ENCODE measurements at places on chromosomes 5 and 9.

DNA sequence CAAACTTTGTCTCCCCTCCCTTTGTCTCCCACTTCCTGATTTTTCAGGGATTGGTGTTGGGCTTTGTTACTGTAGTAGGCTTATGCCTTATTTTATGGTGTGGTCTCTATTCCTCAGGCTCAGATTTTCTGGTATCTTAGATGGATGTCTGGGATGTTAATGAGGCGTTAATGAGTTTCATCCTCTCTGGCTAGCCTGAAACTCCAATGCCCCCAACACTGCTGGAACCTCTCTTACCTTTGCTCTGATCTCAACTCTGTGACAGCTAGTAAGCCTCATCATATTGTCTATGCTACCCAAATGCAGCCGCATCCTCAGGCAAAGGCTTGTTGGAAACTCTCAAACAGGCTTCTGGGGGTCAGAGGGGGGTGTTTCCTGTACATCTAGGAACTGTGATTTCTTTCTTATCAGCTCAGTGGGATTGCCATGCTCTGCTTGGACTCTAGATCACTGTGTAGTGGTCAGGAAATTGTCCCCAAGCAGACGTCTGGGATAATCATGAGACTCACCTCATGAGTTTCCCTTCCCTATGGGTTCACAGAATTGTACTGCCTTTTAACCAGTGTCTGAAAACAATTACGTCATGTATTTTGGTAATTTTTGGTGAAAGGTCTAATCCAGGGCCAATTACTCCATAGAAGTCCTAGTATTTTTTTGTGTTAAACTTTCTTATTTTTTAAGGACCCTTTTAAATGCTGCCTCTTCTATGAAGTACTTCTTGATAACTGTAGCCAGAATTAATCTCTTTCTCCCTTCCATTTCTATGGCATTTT, 88.8 kb upstream of the TRPC7 start:
- DNase-seq: no peak

DNA sequence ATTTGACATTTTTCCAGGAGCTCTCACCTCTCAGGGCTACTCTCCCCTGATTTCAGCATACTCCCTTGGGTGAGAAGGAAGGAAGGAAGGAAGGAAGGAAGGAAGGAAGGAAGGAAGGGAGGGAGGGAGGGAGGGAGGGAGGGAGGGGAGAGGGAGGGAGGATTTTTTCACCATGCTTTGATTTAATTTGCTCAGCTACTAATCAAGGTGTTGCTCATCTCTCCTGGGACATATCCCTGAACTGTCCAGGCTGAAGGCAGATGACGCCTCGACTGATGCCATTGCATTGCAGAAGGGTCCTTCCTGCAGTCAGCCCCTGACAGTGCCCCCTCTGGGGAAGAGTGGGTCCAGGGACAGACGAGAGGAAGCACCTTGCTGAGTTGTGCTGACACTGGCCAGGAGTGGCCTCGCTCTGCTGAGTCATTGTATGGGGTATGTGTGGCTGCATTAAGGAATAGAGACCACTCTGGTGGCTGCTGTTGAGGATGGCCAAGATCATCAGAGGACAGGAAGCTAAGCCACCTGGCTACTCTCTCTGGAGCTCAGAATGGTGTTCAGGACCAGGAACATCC, 43.6 kb upstream of the CRB2 start:
- DNase-seq: no peak

DNA sequence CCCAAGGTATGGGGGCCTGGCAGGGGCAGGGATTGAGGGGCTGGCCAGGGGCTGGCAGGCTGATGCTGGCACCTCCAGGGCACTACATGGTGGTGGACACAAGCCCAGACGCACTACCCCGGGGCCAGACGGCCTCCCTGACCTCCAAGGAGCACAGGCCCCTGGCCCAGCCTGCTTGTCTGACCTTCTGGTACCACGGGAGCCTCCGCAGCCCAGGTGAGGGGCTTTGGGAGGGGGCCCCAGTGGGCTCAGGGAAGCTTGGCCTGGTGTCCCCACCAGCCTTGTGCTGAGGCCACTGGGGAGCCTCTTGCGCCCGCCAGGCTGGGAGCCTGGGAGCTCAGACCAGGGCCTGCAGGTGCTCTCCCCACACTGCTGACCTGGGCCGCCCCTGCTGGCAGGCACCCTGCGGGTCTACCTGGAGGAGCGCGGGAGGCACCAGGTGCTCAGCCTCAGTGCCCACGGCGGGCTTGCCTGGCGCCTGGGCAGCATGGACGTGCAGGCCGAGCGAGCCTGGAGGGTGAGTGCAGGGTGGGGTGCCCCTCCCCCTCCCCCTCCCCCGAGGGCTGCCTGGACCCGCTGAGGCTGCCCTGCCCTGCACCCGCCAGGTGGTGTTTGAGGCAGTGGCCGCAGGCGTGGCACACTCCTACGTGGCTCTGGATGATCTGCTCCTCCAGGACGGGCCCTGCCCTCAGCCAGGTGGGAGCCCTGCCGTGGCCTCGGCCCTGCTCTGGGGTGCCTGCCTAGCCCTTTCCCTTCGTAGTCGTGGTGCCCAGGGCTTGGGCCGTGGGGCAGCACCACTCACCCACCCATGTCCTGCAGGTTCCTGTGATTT, 5.7 kb downstream of the MAMDC4 start:
- DNase-seq: no peak

DNA sequence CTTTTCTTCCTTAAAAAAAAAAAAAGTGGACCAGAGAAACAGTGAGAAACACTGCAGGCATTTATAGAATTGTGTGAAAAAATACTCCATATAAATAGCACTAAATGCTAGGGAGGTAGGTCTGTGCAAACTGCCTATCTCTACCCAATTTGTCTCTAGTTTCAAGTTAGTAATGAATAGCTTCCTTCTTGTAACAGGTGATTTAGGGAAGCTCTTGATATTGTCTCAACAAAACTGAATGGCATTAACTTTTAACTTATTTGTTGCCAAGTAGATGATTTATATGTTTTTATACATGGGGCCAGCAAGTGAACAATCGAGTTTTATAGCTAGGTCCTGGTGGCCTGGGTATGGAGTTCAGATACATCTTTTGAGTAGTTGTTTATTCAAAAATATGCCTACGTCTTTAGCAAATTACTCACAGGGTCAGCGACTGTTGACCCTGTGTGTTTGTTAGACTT, 283.6 kb downstream of the NR3C1 start:
- no peak for DNase-seq

GRCh38 chr9:109538346-109538745, 40.2 kb upstream of the PTPN3 start:
- DNase-seq: peak; percentile 78

- no peak for DNase-seq
Observed at GRCh38 chr9:89579741-89580385, 24.9 kb upstream of the GADD45G start.

GRCh38 chr5:37720550-37720952, 119.3 kb downstream of the GDNF start:
- DNase-seq: no peak

- no peak for DNase-seq
Observed at GRCh38 chr5:131252824-131253171, 11.1 kb upstream of the CDC42SE2 start.

DNA sequence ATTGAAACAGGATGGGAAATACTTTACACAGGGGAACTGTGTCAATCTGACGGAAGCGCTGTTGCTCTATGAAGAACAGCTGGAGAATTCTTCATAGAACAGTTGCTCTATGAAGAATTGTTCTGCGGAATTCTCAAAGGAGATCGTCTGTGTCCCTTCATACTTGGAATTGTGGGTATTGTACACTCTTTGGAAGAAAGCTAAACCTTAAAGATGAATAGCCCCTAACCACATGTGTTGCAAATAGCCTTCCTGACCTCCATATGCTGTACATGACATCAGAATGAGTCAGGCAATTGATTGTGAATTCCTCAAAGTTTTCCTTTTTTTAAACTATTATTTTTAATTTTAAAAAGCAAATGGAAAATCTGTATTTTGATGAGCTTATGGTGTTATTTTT, 15.6 kb downstream of the NIM1K start:
- no peak for DNase-seq

GRCh38 chr5:149838881-149839739, 105.5 kb downstream of the PDE6A start:
- peak; percentile 80 for DNase-seq

DNA sequence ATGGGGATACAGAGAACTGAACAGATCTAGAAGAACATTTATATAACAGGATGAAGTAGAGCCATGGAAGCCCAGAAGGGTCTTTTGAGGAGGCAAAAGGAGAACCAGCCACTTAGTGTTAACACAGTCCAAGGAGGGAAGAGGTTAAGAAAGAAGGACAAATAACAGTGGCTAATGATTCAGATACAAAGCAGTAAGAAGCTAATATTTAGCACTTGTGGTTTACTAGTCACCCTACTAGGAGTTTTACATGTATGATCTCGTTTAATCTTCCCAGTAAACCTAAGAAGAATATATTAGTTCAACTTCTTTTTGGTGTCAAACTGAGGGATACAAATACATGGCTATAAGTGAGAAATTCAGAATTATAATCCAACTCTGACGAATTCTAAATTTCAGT, 7.7 kb downstream of the FBXO4 start:
- DNase-seq: no peak

- DNase-seq: no peak
Observed at GRCh38 chr5:133667217-133667616, 54.9 kb upstream of the FSTL4 start.

- peak; percentile 48 for DNase-seq
Observed at GRCh38 chr9:37486616-37487548, 1.1 kb downstream of the POLR1E start.

DNA sequence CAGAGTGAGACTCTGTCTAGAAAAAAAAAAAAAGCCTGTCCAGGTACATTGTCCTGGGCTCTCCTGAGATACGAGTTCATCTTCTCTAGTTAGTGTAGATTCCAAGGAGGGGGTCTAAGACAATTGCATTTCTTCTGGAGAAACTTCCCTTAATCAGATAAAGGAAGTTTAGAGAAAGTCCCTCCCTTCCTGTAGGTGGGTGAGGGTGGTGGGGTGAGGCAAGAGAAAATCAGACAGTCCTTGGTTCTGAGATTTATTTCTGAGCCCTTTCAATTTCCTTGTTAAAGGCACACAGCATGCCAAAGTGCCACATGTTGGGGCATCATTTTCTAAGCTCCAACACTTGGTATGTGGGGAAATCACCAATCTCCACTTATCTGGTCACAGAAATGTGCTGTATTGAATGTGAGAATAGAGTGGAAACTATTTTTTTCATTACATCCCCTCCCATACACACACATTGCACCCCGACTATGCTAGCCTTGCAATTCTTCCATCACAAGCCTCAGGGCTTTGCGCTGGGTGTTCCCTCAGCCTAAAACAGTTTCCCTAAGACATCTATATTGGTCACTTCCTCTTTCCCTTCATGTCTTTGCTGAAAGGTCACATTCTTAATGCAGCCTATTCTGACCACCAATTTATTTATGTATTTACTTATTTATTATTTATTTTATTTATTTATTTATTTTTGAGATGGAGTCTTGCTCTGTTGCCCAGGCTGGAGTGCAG, 5.1 kb upstream of the TUT7 start:
- no peak for DNase-seq

DNA sequence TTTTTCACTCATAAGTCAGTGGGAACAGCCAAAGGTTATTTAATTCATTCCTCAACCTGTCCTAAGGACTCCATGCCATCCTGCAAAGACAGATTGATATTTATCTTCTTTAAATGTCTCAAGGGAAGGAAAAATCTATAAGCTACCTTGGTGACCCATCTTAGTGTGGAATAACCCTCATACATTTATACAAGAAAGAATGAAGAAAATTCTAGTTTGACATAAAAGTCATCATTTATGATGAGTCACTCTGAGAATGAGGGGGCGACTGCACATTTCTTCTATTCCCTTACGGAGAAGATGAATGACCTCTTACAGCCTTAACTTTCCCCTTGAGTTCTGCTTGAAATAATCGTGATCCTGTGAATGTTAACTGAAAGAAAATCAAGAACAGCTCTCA, 26.8 kb upstream of the NUDT12 start:
- DNase-seq: no peak

GRCh38 chr9:14279671-14280070, 34.3 kb downstream of the NFIB start:
- no peak for DNase-seq

DNA sequence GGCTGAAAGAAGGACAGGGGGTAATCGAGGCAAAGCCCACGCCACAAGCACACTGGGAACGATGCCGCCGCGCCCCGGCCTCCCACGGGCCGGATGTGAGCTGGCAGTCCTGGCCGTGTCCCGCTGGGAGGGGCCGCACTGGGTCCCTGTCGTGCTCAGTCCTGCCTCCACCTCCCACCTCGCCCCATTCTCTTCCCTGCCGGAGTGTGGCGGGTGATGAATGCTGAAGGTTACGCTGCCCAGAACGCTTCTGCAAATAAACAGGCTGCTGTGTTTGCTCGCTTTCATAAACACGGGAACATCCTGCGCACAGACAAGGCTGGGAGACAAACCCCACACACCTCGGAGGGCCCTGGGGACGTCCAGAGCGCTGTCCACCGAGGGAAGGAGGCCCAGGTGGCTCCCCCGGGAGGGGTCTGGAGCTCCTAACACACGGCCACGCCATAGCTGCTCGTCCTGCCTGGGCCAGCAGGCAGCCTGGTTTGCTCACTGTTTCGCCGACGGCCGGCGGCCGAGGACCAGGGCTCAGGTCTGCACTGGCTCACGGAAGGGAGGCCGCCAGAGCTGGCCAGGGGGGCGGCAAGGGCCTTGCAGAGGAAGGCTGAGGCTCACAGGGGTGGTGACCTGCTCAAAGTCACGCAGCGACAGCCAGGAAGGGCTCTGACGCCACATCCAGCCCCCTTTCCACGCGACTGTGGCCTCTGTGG, 2.3 kb downstream of the DNLZ start:
- no peak for DNase-seq

- DNase-seq: no peak
Observed at GRCh38 chr5:126508251-126508961, 85.2 kb downstream of the GRAMD2B start.

All from epithelial cell of prostate (primary cell).